LoVo (cell line): ENCODE measurements at places on chromosomes 16 and 17.

DNA sequence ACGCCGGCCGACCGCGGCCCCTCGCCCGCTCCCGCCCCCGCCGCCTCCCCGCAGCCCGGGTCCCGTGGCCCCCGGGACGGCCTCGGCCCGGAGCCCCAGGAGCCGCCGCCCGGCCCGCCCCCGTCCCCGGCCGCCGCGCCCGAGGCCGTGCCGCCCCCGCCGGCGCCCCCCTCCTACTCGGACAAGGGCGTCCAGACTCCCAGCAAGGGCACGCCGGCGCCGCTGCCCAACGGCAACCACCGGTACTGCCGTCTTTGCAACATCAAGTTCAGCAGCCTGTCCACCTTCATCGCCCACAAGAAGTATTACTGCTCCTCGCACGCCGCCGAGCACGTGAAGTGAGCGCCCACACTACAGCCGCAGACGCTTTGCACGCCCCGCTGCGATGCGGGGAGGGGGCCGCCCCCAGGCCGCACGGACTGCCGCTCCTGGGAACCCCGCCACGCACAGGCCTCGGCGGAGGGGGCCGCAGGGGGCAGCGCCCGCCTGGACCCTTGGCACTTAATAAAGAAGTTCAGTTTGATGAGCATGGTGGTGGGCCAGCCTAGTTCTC is 35.5 kb upstream of the ZC3H18 start:
- peak; percentile 40 for DNase-seq

GRCh38 chr16:19879241-19879792 is 5.3 kb downstream of the GPRC5B start:
- no peak for DNase-seq

- DNase-seq, result no peak
These were observed 2.2 kb upstream of the UBE2Z start for GRCh38 chr17:48905987-48906515.

GRCh38 chr16:67647111-67647651 is 2.2 kb downstream of the CARMIL2 start:
- DNase-seq, result no peak

- no peak for DNase-seq
These were observed 29.3 kb downstream of the CFAP20 start for GRCh38 chr16:58099956-58100300.

- no peak for DNase-seq
These were observed 18.0 kb upstream of the MON1B start for GRCh38 chr16:77172951-77173350.

DNA sequence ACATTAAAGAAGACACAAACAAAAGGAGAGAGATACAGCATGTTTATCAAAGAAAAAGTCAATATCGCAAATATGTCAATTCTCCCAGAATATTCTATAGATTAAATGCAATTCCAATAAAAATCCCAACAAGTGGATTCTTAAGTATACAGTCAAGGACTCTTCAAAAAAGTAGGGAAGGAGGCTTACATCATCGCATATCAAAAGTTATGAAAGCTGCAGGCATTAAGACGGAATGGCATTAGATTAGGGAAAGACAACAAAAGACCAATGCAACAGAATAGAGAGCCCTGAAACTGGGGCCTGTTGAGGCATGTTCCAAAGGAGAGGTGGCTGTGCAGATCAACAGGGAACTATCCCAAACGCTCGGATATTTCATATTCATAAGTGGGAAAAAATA is 76.0 kb downstream of the MARCHF10 start:
- DNase-seq, result no peak

- peak; percentile 19 for DNase-seq
These were observed 5.4 kb upstream of the G6PC1 start for GRCh38 chr17:42895185-42895555.

DNA sequence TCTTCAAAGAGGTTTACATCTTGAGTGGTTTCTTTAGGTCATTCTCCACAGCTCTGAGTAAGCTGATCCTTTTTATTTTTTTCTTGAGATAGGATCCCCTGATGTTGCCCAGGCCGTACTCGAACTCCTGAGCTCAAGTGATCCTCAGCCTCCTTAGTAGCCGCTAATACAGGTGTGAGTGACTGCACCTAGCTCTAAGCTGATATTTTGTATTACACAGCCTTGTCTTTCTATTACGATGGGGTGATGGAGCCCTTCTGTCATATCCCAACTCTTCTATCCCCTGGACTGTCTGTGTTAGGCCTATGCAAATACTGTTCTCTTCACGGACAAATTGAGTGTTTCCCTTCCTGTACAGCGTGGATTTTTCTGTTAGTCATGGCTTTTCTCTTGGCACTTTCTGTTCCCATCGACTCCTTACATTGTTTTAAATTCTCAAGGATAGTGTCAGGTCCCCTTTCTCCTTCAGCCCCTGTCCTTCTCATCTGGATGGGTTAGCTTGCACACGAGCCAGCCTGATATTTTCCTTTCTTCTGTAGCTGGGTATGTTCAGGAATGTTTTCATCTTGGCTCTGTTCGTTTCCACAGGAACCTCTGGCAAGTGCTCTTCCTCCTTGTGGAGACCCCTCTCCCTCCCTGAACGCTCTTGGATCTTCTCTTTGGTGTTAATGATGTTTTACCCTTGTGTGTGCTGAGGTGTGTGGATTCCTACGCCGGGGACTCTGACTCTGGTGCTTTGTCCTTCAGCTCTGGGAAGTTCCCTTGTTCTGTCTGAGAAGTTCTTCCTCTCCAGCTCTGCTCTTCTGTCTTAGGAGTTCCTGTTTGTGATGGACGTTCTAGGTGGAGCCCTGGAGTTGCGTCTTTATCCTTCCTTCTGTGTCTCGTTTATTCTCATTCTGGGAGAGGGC is 2.3 kb downstream of the BANP start:
- no peak for DNase-seq

- no peak for DNase-seq
These were observed 247.9 kb upstream of the SOX9 start for GRCh38 chr17:71872843-71873485.

GRCh38 chr16:17225541-17225940 is 245.2 kb downstream of the XYLT1 start:
- no peak for DNase-seq

DNA sequence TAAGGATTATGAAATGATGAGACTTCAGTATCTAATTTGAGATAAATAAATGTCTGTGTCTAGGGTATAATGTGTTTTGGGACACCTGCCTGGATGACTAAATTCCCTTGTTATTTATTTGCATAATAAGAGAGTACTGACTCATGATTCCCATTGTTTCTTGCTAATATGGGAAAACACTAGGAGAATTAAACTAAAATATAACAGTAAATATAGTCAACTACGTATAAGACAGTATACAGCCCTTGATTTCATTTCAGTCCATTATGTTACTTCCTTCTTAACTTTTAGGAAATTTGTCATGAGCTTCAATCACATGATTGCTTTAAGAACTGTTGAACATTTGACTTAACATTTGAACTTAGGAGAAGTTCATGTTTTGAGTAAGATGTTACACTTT is 62.4 kb downstream of the VMP1 start:
- DNase-seq, result no peak

DNA sequence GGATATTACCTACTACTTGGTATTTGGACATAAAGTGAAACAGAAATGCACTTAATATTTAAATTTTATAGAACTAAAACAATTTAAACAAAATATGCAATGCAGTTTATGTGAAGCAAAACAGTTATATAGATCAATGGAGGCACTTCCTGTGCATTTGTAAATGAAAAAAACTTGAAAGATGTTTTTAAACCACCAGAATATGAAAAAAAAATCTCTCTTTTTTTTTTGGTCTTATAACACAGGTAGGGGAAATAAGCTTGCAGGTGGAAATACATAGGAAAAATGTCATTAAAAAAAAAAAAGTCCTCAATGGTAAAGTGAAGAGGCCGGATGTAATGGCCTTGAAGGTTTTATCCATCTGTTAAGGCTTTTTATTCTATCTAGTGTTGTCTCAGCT is 180.3 kb upstream of the AXIN2 start:
- no peak for DNase-seq

GRCh38 chr16:25941800-25942499 is 250.2 kb downstream of the HS3ST4 start:
- no peak for DNase-seq

GRCh38 chr17:17666111-17666714 is 15.0 kb upstream of the RAI1 start:
- DNase-seq, result peak; percentile 49

DNA sequence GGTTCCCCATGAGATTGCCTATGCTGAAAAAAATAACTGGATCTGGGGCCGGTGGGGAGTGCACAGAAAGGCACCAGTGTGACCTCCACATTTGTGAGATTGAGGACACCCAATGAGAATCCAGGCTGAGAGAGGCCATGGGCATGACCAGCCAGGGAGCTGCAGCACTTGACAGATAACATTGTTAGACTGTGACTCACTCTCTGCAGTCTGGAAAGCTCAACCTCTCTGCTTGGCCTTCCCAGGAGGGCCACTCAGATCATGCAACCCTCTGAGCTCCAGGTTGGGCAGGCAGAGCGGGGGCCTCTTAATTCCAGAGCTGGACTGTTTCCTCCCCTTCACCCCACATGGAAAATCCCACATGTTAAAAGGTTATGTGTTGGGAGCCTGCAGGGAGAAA is 30.1 kb downstream of the FZD2 start:
- DNase-seq, result peak; percentile 70

- DNase-seq, result no peak
These were observed at the start of gene LAT for GRCh38 chr16:28984619-28985135. Gene LAT, plus strand, starts transcription at chr16:28985052. Its CDS starts 366 bp downstream, at chr16:28985418.

GRCh38 chr17:76125391-76125675 is 15.7 kb downstream of the FOXJ1 start:
- no peak for DNase-seq

DNA sequence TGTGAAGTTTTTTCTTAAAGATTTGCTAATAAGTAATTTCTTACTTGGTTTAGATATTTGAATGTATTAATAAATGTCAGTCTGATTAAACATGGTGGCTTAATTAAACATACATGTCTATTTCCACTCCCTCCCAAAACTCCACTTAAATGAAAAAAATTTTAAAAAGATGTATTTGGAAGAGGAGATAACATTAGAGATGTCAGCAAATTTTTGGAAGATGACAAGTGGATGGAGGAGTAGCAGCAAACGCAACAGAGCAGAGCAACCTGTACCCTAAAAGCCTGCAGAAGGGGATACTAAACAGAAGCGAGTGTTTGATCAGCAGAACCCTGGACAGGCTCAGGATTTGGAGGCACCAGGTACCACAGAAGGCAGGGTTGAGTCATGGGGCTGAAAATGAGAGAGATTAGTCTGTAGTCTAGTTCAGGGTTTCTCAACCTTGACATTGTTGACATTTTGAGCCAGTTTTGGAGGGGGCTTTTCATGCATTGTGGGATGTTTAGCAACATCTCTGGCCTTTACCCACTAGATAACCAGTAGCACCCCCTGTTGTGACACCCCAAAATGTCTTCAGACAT is 17.8 kb downstream of the LUC7L3 start:
- DNase-seq, result no peak

DNA sequence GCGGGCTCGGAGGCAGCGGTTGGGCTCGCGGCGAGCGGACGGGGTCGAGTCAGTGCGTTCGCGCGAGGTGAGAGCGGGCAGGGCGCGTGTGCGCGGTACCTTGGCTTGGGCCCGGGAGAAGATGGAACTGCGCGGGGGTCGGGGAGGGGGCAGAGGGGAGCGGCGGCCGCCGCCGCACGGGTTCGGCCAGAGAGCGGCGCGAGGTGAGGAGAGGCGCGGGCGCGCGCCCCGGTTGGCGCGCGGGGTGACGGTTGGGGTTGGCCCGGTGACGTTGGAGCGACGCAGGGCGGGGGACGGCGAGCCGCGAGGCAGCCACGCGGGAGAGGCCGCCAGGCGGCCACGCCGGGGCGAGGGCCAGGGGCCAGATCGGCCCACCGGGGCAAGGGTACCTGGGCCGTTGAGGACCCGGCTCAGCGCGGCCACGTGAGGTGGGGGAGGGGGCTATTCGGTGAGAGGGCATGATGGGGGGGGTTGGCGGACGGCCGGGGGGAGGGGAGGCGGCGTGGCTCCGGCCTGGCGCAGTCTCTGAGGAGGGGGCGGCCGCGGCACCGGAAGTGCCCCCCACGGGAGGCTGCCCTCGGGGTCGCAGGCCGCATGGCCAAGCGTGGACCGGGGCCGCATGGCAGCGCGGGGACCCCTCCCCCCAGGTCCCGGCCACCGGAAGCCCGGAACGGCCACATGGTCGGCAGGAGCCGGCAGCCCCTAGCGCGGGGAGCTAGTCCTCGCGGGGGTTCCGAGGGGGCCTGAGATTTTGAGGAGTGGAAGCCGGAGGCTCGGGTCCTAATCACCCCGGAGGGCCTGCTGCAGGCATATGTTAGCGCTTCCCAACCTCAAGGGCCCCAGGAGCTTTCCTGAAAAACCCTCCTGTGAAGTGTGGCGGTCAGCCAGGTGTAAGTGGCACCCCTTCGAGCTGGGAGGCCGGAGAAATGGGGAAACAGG is 527 bp downstream of the EIF5A start:
- DNase-seq, result no peak

- DNase-seq, result no peak
These were observed 3.5 kb downstream of the ZFPM1 start for GRCh38 chr16:88456356-88457292.

DNA sequence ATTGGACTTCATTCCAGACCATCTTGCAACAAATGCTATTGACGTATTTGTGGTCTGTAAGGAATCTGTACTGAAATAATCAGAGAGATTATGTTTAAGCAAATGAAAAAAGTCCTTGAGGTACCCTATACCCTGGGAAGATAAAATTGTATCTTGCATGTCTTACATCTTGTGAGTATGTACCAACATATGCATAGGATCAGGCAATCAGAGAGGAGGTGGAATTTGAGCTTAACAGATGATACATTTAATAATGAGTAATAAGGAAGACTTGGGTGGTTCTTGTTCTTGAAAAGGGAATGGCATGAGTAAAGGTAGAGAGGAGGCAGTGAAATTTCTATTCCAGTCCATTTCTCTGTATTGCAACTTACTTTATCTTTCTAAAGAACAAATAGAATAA is 10.6 kb downstream of the MOSMO start:
- no peak for DNase-seq

DNA sequence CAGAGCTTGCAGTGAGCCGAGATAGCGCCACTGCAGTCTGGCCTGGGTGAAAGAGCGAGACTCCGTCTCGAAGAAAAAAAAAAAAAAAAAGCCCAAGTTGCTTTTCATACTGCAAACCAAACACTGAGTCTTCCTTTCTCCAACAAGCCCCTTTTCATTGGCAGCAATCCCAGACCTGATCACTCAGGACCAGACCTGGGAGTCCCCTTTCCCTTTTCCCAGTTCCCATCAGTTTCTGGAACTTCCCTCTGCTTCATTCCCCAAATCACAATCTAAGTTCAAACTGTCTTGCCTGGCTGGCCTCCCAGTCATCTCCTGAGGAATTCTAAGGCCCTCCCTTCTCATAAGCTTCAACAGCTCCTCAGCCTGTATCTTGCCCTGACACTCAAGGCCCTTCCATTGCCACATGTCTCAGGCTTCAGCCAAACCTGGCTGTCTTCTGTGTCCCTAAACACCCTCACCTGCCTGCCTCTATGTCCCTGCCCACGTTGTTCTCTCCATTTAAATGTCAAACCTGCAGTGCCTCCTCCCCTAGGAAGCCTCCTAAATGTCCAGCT is 11.8 kb upstream of the PHF12 start:
- no peak for DNase-seq

DNA sequence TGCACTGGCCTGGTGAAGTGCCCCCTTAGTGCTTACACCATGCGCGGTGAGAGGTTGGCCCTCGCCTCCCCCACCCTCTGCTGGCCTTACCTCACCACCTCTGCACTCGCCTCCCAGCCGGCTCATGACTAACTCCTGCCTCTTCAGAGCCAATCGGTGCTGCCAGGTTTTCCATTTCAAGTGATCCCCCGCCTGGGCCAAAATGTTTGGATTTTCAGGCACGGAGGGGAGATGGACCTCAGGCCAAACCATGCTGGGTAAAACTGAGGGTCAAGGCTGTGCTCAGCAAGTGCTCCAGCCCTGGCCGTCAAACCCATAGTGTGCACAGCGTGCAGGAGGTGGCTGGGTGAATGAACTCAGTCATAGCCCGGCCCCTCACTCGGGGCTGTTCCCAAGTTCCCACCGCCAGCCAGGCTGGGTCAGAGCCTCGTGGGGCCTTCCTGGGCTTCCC is 175.4 kb downstream of the SEC14L1 start:
- DNase-seq, result no peak
